Stimulated activated CD4-positive, alpha-beta T cell treated with anti-CD3 and anti-CD28 coated beads, Interleukin-12 subunit alpha, Interleukin-12 subunit beta, amount 100 ng/mL, for 24 hours (primary cell): ENCODE measurements at places on chromosomes 5 and 9.

GRCh38 chr5:42810834-42811590, 680 bp downstream of the SELENOP start:
- DNase-seq: no peak

DNA sequence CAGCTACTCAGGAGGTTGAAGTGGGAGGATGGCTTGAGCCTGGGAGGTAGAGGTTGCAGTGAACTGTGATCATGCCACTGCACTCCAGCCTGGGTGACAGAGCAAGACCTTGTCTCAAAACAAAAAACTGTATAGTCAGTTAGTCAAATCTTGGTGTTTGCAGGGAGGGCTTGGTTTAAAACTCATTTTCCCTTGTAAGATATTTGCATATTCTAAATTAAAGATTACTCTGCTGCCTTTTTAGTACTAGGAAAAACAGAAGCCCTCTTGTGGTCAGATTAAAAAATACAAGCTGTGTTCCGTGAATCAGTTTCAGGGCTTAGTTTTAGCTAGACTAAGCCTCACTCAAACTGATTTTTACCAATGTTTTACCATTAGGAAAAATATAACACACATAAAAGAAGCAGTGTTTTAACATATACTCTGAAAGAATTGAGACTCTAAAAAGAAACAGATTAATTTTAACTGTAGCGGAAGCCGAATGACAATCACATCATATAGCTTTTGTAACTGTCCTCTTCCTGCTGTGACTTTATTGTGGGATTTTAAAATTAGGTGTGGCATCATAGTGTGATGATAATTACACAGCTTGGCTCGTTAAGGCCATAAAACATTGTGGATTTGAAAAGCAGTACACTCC, 84.9 kb upstream of the BASP1 start:
- no peak for DNase-seq

- no peak for DNase-seq
Observed at GRCh38 chr5:137078171-137078665, 420.9 kb downstream of the SPOCK1 start.

- no peak for DNase-seq
Observed at GRCh38 chr5:95697781-95698681, 15.2 kb upstream of the SPATA9 start.

DNA sequence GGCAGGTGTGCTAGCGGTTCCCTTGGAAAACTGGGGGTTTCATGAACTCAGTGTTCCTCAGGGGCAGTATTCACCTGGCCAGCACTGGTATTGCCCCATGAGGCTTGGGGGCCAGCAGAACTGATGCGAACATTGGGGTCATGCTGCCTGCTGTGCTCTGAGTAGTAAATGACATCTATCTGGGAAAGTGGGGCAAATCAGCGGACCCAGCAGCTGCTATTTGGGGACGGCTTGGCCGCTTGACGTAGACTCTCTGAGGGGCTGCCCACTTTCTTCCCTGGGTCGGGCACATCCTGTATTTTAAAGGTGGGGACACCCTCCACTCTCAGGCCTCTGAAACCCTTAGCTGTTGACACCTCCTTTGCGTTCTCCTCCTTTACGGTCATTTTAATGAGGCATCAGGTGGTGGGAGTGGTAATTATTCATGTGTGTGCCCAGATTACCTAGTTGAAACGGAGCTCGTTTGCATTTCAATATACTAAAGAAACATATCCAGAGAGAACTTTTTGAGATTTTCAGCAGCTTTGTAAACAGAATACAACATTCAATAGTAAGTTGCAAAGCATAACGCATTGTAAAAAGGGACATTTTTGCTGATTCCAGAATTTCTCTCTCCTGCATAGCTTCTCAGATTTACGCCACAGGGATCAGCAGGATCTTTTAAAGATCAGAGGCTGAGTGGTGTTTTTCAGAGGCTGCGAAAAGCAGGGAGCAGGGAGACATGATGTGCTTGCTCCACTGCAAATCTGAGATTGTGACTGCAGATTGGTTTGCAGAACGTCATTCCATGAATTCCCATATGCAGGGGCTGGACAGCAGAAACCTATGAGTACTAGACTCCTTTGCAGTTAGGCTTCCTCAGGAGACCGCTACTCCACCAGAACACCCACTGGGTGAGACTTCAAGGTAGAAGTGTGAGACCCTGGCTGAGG, 56.8 kb upstream of the ZFR start:
- no peak for DNase-seq

GRCh38 chr9:77402286-77402685, 225.0 kb downstream of the VPS13A start:
- DNase-seq: no peak

GRCh38 chr5:35304291-35304690, 74.0 kb upstream of the PRLR start:
- no peak for DNase-seq

GRCh38 chr5:93510626-93511380, 70.2 kb downstream of the NR2F1-AS1 start:
- DNase-seq: no peak

GRCh38 chr5:181001947-181002346, 13.3 kb downstream of the BTNL3 start:
- no peak for DNase-seq

DNA sequence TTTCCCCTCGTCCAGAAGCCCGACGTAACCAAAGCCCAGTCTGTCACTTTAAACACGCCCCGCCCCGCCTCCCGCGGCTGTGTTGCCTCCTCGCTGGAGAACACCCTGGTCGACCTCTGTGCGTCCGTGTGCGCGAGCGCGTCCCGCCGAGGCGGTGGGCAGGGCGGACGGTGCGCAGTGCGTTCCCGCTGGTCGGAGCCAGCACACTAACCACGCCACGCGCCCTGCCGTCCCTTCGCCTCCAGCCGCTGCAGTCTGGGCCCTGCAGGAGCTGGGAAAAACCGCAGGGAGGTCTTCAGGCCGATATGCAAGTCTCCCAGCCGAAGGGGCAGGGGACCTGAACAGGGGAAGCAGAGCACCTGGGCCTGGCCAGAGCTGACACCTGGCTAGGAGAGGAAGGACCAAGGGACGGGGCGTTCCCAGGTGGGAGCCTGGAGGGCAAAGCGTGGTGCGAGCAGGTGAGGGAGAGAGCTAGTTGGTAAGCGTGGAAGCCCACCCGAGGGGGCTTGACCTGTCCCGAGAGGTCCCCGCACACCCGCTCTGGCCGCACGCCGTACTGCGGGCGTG, 1.3 kb upstream of the PHPT1 start:
- peak; percentile 46 for DNase-seq

DNA sequence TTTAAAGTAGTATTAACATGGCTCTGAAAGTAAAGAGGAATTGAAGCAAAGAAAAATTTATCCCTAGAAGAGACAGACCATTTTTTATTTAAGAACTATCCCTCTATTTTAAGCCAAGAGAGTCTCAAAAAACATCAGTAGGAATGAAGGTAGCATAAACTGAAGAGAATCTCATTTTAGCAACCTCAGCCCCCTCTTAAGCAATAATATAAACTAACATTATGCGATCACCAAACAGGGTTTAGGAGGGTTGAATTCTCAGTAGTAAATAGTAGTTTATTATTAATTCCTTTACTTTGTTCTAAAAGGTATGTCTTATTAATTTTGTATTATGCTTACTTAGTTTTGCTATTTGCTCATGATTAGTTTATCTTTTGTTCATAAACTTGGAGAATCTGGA, 287.4 kb downstream of the CDK5RAP2 start:
- no peak for DNase-seq

DNA sequence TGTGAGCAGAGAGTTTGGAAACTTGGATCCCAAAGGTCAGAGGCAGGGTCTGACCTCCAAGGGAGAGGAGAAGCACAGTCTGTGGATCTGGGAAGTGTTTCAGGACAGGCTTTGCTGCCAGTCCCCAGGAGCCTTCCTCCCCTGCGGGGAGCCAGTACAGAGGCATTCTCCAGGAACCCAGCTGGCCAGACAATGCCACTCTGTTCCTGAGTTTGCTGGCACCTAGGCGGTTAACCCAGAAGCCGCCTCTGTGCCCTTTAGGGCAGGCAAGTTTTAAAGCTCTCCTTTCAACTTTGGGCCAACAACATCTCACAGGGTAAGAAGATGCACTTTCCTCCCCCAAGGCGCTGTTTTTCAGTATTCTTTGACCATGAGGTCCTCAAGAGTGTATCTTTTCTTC, 37.0 kb upstream of the FGF1 start:
- no peak for DNase-seq

- DNase-seq: no peak
Observed at GRCh38 chr9:116073826-116074225, 79.8 kb upstream of the PAPPA start.

DNA sequence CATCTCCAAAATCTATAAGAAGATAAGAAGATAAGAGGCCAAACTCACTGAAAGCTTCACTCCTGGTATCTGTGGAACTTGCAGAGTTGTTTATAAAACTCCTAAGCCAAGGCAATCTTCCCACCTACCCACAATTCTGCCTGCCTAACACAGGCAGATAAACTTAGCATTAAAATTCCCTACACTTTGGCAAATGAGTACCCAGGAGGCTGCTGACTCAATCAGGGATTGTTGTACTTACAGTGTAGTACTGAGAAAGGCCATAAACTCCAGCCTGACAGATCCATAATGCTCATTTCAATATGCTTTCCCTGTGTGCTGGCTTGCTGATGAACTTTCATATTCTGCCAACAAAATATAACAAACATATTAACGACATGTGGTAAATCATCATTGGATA, 725.2 kb downstream of the BRINP1 start:
- DNase-seq: no peak

DNA sequence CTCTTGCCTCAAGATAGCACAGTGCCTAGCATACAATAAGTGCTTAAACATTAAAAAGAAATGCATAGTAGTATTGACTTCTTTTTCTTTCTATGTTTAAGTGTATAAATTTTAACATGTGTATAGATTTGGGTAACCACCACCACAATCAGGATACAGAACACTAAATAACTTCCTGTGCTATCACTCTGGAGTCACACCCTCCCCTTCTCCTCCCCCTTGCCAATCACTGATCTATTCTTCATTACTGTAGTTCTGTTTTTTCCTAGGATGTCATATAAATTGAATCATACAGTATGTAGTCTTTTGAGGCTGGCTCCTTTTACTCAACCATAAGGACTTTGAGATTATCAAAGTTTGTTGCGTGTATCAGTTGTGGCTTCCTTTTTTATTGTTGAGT, 68.5 kb downstream of the OSTF1 start:
- no peak for DNase-seq

DNA sequence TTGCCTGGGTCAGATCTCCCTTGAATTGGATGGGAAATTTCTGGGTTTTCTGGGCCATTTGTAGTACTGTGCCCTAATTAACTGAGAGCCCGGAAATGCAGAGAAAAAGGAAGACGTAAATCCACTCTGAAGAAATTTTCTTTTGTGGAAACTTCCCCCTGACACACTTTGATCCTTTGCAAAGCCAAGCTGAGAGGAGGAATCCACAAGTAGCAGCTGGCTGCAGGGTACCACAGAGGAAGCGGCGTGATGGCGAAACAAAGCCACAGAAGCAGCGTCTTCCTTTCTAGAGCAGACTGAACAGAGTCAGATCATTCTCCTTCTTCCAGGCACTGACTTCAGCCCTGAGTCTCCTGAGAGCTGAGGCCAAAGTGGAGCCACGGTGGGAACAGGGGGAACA, 47.1 kb upstream of the ZNF354A start:
- DNase-seq: no peak

GRCh38 chr5:94782383-94782782, 163.9 kb downstream of the SLF1 start:
- DNase-seq: no peak

GRCh38 chr5:94901191-94901979, 282.9 kb downstream of the SLF1 start:
- no peak for DNase-seq

- no peak for DNase-seq
Observed at GRCh38 chr5:61293071-61293470, 39.0 kb upstream of the ZSWIM6 start.

GRCh38 chr9:128940271-128940921, 7.0 kb downstream of the DOLK start:
- no peak for DNase-seq

GRCh38 chr9:7405924-7406604, 393.5 kb downstream of the DMAC1 start:
- DNase-seq: no peak

GRCh38 chr9:138049085-138049778, 171.7 kb downstream of the CACNA1B start:
- no peak for DNase-seq

- no peak for DNase-seq
Observed at GRCh38 chr9:115063058-115063845, 54.7 kb downstream of the TNC start.

DNA sequence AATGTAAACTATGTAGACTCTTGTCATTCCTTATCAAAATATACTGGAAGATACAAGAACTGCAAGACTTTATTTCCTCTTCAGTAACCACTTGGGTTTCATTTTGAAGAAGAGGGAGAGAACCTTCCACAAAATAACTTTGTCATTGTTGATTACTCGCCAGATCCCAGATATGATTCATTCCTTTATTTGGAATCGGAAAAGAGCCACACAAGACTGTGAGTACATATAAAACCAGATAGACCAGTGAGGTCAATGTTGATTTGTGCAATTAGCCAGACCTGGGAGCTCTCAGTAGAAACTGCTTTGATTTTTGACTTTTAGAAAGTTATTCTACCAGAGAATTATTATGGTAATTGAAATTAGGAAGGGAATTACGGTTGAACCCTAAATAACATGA, 146.1 kb downstream of the TMEM167A start:
- no peak for DNase-seq

DNA sequence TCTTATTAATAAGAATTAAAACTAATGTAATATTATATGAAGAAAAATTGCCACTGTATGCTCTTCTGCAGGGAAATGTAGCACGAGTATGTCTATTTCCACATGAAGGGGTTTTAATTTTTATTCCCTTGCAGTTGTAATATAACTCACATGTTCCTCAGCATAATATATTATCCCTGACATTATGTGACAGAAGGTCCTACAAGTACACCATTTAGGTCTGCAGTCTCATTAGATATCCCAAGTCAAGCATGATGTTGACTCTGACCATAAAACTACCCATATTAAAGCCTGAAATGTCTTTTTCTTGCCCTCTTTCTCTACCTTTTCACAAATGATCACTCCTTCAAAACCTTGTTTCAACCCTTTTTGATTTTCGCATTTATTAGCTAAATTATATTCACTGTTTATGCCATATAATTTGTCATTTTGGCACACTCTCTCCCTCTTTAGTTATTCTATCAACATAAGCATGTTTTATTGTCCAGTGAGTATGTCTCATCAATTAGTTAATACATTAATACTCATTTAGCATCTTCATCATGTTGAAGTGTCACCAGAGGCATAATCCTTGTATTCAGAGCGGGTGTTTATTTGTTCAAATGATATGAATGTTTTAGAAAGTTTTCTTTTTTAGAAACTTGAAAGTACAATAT, 532.8 kb downstream of the MAT2B start:
- no peak for DNase-seq
